Mesenchymal stem cell (in vitro differentiated cells and primary cell): ENCODE measurements at places on chromosomes 13 and 19.

DNA sequence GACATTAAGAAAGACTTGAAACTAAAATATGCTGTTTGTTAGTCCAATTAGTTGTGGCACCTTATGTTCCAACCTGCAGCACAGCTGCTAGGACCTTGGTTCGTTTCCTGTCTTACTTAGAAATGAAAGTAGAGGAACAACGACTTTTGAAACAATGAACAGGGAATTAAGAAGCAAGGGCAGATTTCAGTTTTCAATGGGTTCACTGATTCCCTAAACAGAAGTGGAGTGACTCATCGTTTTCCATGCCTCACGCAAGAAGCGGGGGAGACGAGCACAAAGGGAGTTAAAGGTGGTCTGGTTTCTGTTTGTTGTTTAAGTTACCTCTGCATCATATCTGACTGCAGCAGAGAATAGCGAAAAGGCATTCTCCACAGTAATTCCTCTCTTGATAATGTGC is 44.8 kb downstream of the PHF11 start:
- DNase-seq: peak; percentile 73

DNA sequence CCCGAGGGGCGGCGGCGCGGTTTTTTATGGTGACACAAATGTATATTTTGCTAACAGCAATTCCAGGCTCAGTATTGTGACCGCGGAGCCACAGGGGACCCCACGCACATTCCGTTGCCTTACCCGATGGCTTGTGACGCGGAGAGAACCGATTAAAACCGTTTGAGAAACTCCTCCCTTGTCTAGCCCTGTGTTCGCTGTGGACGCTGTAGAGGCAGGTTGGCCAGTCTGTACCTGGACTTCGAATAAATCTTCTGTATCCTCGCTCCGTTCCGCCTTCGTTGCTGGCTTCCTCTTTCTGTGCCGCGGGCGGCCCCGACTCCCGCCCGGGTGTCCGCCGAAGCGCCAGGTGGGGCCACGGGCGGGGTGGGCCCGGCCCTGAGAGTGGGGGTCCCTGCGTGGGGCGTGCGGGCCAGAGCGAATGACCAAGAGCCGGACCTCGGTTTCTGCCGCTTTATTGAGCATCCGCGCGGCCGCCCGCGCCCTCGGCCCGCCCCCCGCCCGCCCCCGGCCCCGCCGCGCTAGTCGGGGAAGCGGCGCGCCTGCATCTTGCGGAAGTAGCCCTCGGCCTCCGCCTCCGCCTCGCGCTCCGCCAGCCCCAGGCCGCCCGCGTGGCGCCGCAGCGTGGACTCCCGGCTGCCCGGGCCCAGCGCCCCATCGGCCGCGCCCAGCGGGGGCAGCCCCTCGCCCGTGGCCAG is 9.6 kb downstream of the PLPPR3 start:
- no peak for DNase-seq

GRCh38 chr13:46389457-46390451 is 2.7 kb upstream of the RUBCNL start:
- no peak for DNase-seq

- no peak for DNase-seq
Observed at GRCh38 chr13:77979721-77980385, 61.2 kb upstream of the EDNRB start.

GRCh38 chr13:94859278-94859691 is 146.9 kb upstream of the SOX21 start:
- peak; percentile 94 for DNase-seq

GRCh38 chr13:30341815-30342570 is 34.6 kb upstream of the KATNAL1 start:
- DNase-seq: peak; percentile 88
